Right atrium auricular region (tissue), 2 donors: ENCODE measurements at places on chromosomes 16 and 17. TPM values are rescaled to one million over a fixed set of nuclear protein-coding genes. Genes with fewer than 3 reads are reported as not detected.

GRCh38 chr17:65456368-65457151 lies 104.9 kb downstream of the AXIN2 start:
- H3K4me3 ChIP-seq = no peak overlapping the region
- H3K36me3 ChIP-seq = no peaks in the 10 kb centered on the region
- peaks cover 21% of the 10 kb centered on the region for H3K4me1 ChIP-seq
- peak overlapping the region; percentile 13 for H3K27ac ChIP-seq

Gene METRN
- 61.3 TPM for total RNA-seq

DNA sequence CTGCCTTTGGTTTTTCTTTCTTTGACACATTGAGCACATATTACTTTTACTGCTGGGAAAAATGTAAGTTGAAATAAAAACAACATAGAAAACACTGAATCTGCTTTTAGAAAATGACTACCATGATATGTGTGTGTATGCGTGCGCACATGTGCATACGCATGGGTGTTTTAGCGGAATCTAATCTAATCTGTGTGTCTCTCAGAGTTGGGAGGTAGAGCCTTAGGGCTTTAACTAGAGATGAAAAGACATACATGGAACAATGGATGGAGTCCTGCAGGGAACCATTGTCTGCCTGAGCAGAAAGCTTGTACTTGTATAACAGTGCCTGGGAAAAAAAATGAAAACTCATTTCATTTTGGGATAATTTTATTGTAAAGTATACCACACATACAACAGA lies 12.4 kb downstream of the SLFN5 start:
- H3K27me3 ChIP-seq = no peaks in the 10 kb centered on the region
- no peaks in the 10 kb centered on the region for H3K36me3 ChIP-seq
- H3K4me3 ChIP-seq = no peak overlapping the region
- peaks cover 44% of the 10 kb centered on the region for H3K4me1 ChIP-seq
- no peak overlapping the region for H3K27ac ChIP-seq

Gene PHOSPHO1
- 2.2 TPM for total RNA-seq

GRCh38 chr17:80585890-80586845 lies 41.5 kb downstream of the RPTOR start:
- no peak for DNase-seq
- no peak overlapping the region for H3K4me3 ChIP-seq
- H3K27me3 ChIP-seq = no peaks in the 10 kb centered on the region

Gene SLC13A2
- total RNA-seq = not detected

Gene RHBDL1
- 0.67 TPM for total RNA-seq

Gene SLC52A1
- total RNA-seq = not detected

Gene TP53TG3
- not detected for total RNA-seq

DNA sequence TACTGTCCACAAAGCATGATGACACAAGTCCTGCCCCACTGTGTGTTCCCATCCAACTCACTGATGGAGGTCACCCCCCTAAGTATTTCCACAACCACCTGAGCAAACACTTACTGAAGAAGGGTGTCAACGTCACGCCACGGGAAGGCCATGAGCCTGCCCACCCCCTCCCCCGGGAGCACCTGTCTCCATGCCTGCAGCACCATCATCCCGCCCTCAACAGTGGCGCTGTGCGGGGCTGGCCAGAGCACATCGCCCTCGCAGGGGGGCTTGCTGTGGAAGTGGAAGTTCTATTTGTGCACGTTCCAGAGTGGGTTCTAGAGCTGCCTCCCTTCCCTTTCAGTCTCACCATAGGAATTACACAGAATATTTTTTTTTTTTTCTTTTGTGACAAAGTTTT lies 4.3 kb upstream of the MBTPS1 start:
- H3K4me1 ChIP-seq = peaks cover 10% of the 10 kb centered on the region
- H3K27ac ChIP-seq = no peak overlapping the region
- no peak for DNase-seq
- H3K27me3 ChIP-seq = no peaks in the 10 kb centered on the region
- H3K36me3 ChIP-seq = peaks cover 9% of the 10 kb centered on the region

DNA sequence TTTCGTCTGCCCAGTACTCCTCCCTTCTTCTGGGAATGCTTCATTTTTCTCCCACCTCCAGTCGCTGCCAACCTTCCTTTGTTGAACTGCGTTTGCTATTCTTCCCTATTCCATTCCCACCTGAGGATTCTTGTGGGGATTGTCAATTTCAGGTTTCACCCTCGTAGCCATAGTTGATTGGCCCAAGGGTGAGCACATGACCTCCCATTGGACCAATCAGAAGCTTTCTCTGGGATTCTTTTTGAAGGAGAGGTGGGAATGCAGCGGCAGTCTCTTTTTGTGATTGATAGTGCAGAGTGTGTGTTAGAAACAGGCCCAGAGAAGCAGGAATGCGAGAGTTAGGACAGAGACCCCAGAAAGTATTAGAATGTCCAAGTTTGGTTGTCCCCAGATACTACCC lies 49.1 kb upstream of the GPRC5B start:
- H3K36me3 ChIP-seq = no peaks in the 10 kb centered on the region
- H3K27ac ChIP-seq = no peak overlapping the region
- no peak for DNase-seq
- H3K4me1 ChIP-seq = no peaks in the 10 kb centered on the region
- no peak overlapping the region for H3K4me3 ChIP-seq
- H3K27me3 ChIP-seq = no peaks in the 10 kb centered on the region

- H3K4me1 ChIP-seq = no peaks in the 10 kb centered on the region
- DNase-seq = no peak
- no peaks in the 10 kb centered on the region for H3K36me3 ChIP-seq
Measured at GRCh38 chr17:50517011-50517410, 8.8 kb downstream of the MYCBPAP start.

DNA sequence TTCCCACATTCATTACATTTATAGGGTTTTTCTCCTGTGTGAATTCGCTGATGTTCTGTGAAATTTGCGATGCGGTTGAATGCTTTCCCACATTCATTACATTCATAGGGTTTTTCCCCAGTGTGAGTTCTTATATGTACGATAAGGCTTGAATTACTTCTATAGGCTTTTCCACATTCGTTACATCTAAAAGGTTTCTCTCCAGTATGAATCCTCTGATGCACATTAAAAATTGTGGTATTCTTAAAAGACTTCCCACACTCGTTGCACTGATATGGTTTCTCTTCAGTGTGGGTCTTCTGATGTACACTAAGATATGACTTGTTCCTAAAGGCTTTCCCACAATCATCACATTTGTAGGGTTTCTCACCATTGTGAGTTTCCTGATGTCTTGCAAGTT lies 30.4 kb downstream of the ZNF624 start:
- H3K27me3 ChIP-seq = no peaks in the 10 kb centered on the region
- no peak overlapping the region for H3K27ac ChIP-seq
- H3K4me3 ChIP-seq = no peak overlapping the region
- no peak for DNase-seq
- H3K36me3 ChIP-seq = peaks cover 45% of the 10 kb centered on the region

Gene XAF1
- 9.4 TPM for total RNA-seq

Gene SNAI3
- total RNA-seq = 1.6 TPM

GRCh38 chr17:75895370-75896155 lies 1.2 kb downstream of the TRIM65 start:
- DNase-seq = no peak
- peak overlapping the region; percentile 91 for H3K27ac ChIP-seq
- H3K36me3 ChIP-seq = peaks cover 45% of the 10 kb centered on the region
- no peaks in the 10 kb centered on the region for H3K27me3 ChIP-seq
- peak overlapping the region; percentile 63 for H3K4me3 ChIP-seq

- DNase-seq = no peak
- H3K27me3 ChIP-seq = no peaks in the 10 kb centered on the region
- H3K4me3 ChIP-seq = no peak overlapping the region
- H3K27ac ChIP-seq = no peak overlapping the region
- H3K4me1 ChIP-seq = no peaks in the 10 kb centered on the region
- H3K36me3 ChIP-seq = no peaks in the 10 kb centered on the region
Measured at GRCh38 chr17:48162946-48163506, 55.5 kb downstream of the SNX11 start.

Gene LPO
- not detected for total RNA-seq

Gene KRT40
- not detected for total RNA-seq

Gene TMC6
- total RNA-seq = 7.5 TPM

Gene KLHL11
- total RNA-seq = 8.7 TPM

- H3K27me3 ChIP-seq = no peaks in the 10 kb centered on the region
- H3K27ac ChIP-seq = peak overlapping the region; percentile 2
- DNase-seq = no peak
- H3K36me3 ChIP-seq = no peaks in the 10 kb centered on the region
- H3K4me3 ChIP-seq = no peak overlapping the region
- no peaks in the 10 kb centered on the region for H3K4me1 ChIP-seq
Measured at GRCh38 chr16:86598607-86599565, 20.5 kb downstream of the FOXL1 start.

GRCh38 chr16:4386951-4387565 lies 15.4 kb downstream of the VASN start:
- H3K4me1 ChIP-seq = no peaks in the 10 kb centered on the region
- H3K4me3 ChIP-seq = no peak overlapping the region
- H3K27ac ChIP-seq = peak overlapping the region; percentile 59
- no peak for DNase-seq

DNA sequence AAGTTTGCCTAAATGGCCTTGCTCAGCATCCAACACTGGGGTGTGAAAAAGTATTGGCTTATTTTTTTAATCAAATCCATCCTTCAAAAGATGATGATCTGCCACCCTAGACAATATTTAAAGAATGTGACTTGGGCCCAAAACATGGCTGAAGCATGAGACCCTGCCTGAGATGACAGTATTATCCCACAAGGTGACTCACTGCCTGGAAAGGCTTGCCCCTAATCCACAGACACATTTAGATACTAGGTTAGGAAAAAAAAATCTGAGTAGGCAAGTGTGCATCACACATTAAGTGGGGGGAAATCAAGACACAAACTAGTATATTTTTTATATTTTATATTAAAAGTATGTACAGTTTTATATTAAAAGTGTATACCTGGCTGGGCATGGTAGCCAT lies 38.4 kb downstream of the TOM1L2 start:
- no peaks in the 10 kb centered on the region for H3K36me3 ChIP-seq
- no peak for DNase-seq
- peaks cover 77% of the 10 kb centered on the region for H3K4me1 ChIP-seq
- no peak overlapping the region for H3K4me3 ChIP-seq
- H3K27ac ChIP-seq = peak overlapping the region; percentile 43

DNA sequence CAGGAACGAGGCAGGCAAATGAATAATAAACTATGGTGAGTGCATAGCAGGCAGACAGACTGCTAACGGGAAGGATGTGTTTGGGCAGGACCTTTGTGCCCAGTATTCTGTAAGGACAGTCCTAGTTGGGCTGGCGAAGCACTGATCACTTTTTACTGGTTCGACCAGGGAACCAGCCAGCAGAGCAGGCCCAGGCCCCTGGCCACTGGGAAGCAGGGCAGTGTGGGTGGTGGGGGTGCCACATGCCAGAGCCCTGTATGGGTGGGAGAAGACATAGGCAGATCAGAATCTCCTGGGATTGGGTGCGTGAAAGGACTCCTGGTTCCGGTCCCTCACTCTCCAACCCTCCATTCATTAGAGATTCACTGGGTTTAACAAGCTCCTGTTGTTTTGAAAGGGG lies 4.0 kb upstream of the VAMP2 start:
- H3K36me3 ChIP-seq = no peaks in the 10 kb centered on the region
- no peak overlapping the region for H3K27ac ChIP-seq
- no peaks in the 10 kb centered on the region for H3K4me1 ChIP-seq
- H3K4me3 ChIP-seq = no peak overlapping the region

DNA sequence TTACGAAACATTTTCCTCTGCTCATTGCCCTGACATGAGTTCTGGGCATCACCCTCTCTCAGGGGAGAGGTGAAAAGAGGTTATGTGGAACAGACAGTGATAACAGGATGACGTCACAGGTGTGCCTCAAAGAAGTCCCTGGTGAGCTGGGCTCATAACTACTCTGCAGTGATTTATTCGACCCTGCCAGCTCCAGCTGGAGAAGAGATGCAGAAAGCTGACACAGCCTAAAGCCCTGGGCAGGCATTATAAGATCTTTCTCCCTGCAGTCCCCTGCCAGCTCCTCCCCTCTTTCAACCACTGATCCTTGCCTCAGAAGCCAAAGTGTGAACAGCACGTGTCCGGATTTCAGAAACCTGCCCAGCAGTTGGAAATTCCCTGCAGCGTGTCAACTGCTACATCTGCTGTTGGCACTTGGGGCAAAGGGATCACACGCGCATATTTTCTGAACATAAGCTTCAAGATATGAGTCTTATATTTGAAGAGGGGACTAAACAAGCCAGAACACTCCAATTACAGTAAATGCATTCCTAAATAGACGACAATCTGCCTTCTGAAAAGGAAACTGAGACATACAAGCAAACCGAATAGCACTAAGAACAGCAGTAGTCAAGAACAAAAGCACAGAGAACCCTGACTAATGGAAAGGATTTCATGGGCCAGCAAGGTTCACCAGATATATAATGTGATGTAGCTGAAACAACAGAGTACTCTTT lies 80.5 kb downstream of the SMG6 start:
- peaks cover 31% of the 10 kb centered on the region for H3K4me1 ChIP-seq
- H3K36me3 ChIP-seq = no peaks in the 10 kb centered on the region
- H3K27ac ChIP-seq = peak overlapping the region; percentile 57
- no peaks in the 10 kb centered on the region for H3K27me3 ChIP-seq

DNA sequence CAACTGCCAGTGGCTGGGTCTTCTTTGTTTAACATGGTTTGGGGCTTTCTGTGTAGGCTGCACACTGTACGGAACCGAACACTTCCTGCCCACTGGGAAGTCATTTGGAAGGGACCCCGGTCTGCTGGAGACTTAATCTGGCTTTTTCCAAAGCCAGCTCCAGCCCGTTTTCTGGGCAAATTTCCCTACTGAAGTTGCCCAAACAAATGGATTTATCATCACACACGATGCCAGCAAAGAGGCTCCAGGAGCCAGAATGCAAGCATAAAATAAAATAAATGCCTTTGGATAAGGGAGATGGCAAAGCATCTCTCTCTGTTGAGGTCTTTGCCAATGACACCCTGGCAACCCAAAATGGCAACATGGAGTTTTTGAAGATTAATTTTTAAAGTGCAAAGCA lies 259.9 kb upstream of the IRX3 start:
- H3K36me3 ChIP-seq = no peaks in the 10 kb centered on the region
- no peak overlapping the region for H3K27ac ChIP-seq
- no peaks in the 10 kb centered on the region for H3K4me1 ChIP-seq

DNA sequence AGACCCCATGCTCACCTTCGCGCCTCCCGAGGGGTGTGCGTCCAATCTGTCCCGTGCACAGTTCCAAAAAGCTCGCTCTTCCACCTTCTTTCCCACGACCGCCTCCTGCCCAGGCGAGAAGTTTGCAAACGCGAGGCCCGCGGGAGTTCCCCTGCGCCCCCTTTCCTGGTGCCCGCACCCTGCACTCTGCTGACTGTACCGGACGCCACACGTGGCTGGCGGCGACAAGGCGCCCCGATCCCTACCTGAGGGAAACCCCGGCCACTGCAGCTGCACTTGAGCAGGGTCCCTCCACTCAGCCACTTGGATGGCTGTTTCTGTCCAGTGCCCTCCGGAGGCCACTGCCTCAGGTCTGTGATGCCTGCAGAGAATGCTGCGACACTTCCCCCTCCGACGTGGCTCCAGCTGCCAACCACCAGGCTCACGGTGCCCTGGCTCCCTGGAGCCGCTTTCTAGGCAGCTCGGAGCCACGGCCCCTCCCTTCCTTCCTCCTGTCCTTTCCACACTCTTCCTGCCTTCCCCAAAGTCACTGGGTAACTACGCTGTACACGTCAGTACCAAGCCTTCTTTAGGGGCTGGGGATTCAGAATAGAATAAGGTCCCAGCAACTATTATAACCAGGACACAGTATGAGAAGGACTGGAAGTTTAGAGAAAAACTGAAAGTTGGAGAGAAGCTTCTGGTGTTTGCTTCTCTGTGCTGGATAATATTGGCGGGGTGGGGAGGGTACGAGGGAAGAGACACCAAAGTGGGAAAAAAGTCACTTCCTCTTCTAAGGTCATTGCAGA lies at the start of gene MLKL:
TSS of gene MLKL (minus strand) at position 425 of the 788 bp plus-strand sequence. CDS start 5,105 bp downstream, outside the sequence.
- no peaks in the 10 kb centered on the region for H3K27me3 ChIP-seq
- DNase-seq = peak; percentile 67
- peak within 1 kb of the TSS; percentile 76 for H3K27ac ChIP-seq
- H3K36me3 ChIP-seq = no peaks in the 10 kb centered on the region
- H3K4me3 ChIP-seq = peak within 1 kb of the TSS; percentile 74
- no peaks in the 10 kb centered on the region for H3K4me1 ChIP-seq
